Activated naive CD8-positive, alpha-beta T cell treated with anti-CD3 and anti-CD28 coated beads for 36 hours (primary cell): ENCODE measurements at places on chromosomes 3 and 15.
A peak's percentile ranks its signal among the peaks of the same experiment; 100 is the strongest.

DNA sequence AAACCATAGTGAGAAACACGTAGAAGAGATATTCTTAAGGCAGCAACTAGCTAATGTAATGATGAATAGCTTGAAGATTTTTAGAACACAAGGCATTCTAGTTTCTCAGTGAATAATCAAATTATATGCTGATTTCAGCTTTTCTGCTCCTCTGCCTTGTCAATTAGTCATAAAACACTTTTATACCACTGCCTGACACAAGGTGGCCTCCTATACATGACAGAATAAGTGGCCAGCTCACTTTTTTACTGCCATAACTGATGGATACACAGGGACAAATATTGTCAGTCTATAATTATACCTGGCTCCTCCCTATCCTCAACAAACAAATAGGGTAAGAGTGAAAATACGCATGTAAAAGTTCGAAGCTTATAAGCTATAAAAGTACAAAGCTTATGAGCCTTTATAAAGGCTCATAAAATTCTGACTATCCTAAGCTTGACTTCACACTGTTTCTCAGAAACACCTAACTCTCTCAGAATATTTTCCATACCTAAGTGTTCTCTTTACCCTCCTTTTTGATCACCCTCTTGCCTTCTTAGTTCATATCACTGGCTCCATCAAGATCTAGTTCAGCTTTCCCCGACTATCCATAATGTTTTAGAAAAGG lies 81.6 kb downstream of the HERC1 start:
- peak; percentile 14 for DNase-seq

DNA sequence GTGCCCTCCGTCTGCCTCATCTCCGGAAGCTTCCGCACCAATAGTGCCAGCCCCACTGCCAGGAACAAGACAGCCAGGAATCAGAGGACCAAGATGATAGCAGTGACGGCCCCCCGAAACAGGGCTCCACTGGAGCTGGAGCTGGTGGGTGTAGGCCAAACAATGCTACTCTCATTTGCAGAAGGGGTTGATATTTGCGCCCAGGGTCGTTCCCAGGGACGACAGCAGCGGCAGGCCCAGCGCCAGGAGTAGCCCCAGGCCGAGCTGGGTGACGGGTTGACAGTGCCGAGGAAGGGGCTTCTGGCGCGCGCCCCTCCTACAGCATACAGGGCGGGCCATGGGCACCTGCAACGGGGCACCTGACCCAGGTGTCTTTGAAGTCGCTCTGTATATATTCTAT lies 301.4 kb downstream of the CNTN6 start:
- no peak for DNase-seq

GRCh38 chr15:52730173-52730572 lies 51.0 kb upstream of the ATOSA start:
- DNase-seq, result no peak

- no peak for DNase-seq
These were observed 34.7 kb downstream of the NUP210 start for GRCh38 chr3:13385373-13385965.

- DNase-seq, result no peak
These were observed 175.6 kb downstream of the GREM1 start for GRCh38 chr15:32893421-32893820.

DNA sequence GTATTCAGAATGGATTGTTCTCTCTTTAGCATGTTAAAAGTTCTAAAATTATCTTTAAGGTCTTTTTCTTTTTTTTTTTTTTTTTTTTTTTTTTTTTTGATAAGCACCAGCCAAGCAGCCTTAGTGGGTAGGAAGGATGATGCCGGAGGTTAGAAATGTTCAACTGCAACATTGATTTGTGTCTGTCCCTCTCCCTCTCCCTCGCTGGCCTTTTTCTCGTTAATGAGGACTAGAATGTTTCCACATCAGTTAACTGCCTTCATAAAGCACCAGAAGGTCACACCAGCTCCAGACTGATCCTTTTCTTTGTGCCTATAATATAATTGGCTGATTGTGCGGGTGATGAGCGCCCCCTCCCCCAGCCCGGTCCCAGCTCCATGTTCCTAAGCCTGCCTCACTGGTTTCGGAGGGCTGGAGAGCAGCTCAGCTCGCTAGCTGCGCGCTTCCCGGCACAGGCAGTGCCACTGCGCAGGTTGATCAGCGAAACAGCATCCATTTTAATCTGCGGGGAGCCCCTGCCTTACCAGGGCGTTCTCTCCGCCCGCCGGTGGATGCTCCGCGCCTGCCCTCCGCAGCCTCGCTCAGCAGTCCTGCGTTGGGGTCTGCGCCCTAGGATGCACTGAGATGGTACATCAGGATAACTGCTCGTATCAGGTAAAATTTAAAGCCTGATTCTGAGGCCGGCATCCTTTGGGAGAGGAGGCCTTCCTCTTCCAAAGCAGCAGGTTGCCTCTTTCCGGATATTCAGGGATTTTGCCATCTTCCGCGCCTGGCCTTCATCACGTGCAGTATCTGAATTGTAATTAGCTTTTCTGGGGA lies 148.9 kb upstream of the IL12A start:
- DNase-seq, result peak; percentile 16

DNA sequence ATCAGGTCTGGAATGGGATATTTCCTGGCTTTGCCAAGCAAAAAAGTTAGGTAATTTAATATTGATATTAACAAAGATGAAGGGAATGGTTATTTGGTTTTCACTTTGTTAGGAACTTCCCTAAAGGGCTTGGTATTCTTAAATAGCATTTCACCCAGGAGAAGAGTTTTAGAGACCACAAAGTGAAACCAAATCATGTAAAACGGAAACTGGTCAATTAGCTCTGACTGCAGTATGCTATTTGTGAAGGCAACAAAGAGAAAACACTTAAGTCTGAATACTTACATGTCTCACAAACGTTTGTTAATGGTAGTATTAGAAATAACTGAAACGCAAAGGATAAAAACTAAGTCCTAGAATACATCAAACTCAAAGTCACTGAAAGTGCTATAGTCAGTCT lies 32.4 kb upstream of the SETMAR start:
- no peak for DNase-seq

DNA sequence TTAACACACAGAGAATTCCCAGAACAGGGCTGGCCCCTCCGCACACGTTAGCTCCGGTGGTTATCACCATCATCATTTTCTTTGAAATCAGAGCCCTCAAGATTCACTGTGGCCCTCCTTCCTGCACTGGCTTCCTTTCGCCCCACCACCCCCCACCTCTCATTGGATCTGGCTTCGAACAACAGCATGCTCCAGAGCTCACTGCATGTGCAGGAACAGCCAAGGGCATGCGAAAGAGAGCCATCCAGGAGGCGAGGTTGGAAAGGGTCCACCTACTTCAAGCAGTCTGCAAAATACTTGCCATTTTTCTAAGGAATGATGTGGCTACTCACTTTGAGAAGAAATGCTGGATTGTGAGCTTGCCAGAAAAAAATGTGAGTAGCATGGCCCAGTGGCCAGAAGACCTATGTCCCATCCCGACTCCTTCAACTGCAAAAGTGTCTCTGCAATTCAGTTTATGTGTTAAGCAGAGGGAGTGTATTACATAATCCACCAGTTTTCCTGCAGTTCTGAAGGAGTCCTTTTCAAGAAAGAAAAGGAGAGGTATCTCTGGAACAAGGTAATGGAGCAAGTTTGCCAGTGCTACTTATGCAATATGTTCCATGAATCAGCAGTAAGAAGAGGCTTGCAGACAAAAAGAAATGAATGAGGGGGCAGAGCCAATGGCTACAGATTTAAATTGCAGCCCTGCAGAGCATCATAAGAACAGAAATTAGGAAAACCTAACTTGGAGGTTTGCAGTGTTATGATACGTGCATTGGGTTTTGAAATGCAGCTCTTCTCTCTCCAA lies 92.8 kb downstream of the OCA2 start:
- no peak for DNase-seq

DNA sequence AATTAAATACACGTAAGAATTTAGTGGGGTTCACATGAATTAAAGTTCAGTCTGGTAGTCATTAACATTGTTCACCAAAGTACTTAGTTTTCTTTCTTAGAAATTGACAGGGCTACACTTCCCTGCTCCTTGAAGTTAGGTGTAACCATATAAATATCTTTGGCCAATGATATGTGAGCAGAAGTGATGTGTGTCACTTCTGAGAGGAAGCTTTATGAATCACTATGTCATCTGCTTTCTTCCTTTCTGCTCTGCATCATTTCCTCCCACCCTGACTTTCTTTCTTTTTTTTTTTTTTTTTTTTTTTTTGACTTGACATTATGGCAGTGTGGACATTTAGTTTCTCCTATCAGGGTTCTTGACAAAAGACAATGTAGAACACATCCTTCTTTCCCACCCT lies 156.2 kb upstream of the COL8A1 start:
- no peak for DNase-seq

- no peak for DNase-seq
These were observed 81.1 kb upstream of the MFGE8 start for GRCh38 chr15:88994286-88994685.

- DNase-seq, result peak; percentile 39
These were observed 78.1 kb upstream of the LMOD3 start for GRCh38 chr3:69200384-69201068.

DNA sequence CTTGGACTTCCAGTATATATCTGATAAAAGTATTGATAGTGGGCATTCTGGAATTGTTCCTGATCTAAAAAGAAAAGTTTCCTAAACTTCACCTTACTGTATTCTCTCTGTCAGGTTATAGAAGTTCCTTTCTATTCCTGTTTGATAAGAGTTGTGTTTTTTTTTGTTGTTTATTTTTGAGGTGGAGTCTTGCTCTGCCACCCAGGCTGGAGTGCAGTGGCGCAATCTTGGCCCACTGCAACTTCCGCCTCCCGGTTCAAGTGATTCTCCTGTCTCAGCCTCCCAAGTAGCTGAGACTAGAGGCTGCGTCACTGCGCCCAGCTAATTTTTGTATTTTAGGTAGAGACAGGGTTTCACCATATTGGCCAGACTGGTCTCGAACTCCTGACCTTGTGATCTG lies 13.1 kb downstream of the BLM start:
- DNase-seq, result no peak

DNA sequence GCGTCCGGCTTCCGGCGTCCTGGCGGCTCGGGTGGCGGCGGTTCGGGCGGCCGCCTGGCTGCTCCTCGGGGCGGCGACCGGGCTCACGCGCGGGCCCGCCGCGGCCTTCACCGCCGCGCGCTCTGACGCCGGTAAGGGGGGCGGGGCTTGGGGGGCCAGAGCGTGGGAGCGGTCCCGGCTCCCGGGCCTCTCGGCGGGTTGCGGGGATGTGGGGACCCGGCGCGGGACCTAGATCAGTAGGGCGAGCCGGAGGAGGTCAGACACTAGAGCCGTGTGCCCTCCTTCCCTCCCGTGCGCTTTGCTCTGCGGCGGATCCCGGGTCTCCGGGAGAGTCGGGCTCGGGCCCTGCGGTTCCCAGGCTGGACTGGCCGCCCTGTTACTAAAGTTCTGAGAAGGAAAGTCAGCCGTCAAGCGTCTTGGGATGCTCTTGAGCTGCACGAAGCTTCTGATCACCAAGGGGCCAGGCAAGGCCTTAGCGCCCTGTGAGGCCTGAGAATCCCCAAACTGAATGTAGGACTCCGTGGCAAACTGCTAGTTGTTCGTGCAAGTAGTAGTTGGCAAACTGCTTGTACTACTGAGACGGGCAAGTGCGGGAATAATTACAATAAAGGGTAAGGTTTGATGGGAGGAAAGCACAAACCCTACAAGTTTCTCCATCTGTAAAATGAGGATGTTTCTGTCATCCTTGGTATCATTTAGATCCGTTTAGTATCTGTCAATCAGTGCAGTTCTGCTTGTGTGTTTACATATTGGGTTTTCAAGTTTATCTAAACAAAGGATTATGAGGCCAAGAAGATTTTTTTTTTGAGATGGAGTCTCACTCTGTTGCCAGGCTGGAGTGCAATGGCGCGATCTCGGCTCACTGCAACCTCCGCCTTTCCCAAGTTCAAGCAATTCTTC lies 587 bp downstream of the PIGX start:
- no peak for DNase-seq

- no peak for DNase-seq
These were observed 610.0 kb upstream of the ZNF385D start for GRCh38 chr3:22360970-22361369.

DNA sequence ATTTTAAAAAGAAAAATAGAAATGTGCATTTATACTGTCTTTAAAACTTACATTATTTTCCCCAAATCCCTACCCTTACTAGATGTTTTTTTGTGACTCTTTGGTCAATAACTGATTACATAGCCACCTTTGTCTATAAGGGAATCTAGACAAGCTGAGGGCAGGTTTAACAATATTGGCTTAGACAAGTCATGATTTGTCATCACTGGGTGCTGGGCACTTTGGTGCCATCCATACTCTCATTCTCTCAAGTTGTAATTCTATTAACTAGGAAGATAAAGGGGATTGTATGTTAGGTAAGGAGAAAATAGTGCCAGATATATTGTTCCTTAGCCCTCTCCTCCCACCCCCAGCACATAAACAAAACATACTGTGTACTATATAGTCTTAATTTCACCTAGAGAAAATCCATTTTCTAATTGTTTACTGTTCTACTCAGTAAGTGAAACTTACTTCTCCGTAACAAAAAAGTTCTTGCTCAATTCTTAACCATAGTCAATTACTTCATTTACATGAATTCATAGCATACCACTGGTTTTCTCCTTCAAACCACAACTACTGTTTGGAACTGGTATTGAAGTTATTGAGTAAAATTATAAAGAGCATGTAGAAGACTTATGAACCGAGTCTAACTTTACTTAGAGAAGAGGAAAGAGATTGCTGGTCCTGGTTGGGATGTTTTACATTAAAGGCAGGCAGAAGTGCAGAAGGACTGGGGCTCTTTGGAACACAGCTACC lies 877.1 kb downstream of the PDCD6IP start:
- DNase-seq, result no peak

- no peak for DNase-seq
These were observed 124.4 kb downstream of the DIPK2A start for GRCh38 chr3:144096016-144096415.

DNA sequence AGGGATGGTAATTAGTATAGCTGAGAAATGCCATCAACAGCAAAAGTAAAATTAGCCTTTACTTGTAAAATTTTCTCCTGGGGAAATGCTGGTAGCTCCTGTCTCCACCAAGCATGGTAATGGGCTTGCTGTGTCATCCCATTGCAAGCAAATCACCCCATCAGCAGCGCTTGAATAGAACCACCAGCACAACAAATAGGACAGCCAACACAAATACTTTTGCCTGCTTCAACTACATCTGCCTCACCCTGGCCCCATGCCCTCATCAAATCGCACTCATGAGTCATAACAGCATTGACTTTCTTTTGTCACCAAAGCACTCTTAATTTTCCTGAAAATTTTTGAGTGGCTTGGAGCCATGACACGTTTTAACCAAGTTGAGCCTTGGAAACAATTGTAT lies 52.6 kb downstream of the ERC2 start:
- DNase-seq, result no peak

- no peak for DNase-seq
These were observed 93.8 kb downstream of the FHIT start for GRCh38 chr3:61157414-61157813.

DNA sequence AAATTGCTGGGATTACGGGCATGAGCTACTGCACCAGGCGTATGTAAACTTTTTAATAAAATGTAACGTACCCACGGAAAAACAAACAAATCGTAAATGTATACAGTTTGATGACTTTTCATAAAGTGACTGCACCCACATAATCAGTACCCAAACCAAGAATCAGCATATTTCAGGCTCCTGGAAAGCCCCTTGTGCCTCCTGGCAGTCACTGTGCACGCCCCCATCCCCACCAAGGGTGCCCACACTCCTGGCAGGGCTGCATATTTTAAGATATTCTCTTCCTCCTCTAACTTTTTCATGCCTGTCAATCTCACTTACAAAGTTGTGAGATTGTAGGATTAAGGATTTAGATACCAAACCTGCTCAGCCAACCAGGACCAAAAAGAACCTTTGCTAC lies 305.5 kb downstream of the SHQ1 start:
- no peak for DNase-seq

- DNase-seq, result no peak
These were observed 492.2 kb downstream of the CNTN3 start for GRCh38 chr3:74122281-74122680.
